Skin of body (tissue), 3 donors: ENCODE measurements at places on chromosomes 13 and 19. TPM values are rescaled to one million over a fixed set of nuclear protein-coding genes. Genes with fewer than 3 reads are reported as not detected.

GRCh38 chr13:29436291-29436690 lies 159.2 kb downstream of the SLC7A1 start:
- no peak for DNase-seq

DNA sequence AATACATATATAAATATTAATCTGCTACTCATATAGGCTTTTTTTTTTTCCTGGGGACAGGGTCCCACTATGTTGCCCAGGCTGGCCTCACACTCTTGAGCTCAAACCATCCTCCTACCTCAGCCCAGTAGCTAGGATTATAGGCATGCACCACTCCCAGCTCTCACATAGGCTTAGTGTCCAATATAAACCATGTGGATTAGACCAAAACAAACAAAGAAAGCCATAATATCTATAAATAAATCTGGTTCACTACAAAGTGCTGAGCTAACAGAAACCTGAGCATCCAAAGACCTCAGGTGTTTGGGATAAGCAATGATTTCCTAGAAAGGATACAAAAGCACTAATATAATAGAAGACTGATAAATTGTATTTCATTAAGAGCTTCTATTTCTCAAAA lies 26.0 kb downstream of the TBC1D4 start:
- no peak for DNase-seq

CYP4F3 gene
- 2.7 TPM for total RNA-seq

S1PR5 gene
- 6.6 TPM for total RNA-seq

DNA sequence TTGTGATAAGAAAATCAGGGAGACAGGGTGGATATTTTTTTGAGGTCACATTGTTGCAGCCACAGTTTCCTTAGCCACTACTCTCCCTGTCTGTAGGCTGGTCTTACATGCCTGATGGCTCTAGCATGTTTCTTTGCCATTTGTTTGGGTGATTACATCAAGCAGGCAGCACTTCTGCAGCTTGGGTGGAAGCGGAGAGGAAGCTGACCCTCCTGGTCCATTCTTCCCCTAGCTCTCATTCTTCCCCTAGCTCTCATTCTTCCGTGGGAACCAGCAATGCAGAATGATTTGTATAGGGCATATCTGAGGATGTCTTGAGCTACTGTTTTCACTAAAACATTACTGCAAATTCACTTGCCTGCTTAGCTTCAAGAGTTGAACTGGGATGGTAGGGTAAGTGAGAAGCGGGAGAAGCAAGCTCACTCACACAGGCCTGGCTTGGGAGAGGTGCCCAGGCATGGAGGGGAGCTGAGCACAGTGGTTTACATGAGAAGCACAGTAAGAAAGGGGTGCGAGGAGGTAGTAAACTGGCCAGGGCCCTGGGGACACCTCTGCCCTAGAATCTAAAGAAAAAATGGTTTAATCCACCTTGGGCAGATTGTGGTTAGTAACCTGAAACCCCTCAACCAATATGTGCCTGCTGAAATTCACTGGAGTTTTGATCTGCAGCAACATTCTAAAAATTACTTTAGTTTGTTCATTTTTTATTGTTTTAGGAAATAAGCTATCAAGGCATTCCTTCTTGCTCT lies 538.9 kb downstream of the RFC3 start:
- no peak for DNase-seq

- no peak for DNase-seq
These were observed 30.1 kb downstream of the RDH8 start for GRCh38 chr19:10043286-10043927.

DNA sequence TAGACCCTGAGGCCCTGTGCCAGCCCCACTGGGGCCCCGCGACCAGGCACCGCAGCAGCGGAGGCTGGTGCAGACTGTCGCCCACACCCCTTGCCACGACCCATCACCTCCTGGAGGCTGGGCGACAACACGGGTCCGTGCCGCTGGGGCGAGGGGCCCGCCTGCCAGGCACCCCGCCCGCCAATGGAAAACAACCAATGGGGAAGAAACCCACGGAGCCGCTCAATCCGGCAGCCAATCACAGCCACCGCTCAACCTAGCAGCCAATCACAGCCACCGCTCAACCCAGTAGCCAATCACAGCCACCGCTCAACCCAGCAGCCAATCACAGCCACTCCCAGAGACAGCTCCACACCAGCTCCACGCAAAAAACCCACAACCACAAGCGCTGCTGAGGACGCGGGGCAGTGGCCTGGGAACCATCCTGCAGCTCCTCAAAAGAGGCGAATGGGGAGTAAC lies 29.7 kb downstream of the GPX4 start:
- no peak for DNase-seq

CEBPA gene
- 70.0 TPM for total RNA-seq

- DNase-seq: no peak
These were observed 18.5 kb downstream of the POU2F2 start for GRCh38 chr19:42113641-42114348.

DNA sequence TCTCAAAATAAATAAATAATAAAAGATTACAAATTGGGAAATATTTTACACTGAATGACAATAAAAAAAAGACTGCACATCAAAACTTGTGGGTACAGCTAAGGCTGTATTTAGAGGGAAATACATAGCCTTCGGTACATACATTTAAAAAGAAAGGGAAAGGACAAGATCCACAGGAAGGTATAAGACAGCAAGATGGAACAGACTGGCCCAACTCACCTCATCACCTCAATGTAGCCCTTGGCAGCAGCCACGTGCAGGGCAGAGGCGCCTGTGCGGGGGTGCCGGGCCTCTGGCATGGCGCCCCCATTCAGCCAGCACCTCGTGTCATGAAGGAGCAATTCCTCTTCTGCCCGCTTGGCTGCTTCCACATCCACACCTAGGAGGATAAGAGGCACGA lies 14.2 kb downstream of the PPP1R12C start:
- no peak for DNase-seq

GRCh38 chr19:19160461-19161035 lies 9.5 kb downstream of the MEF2B start:
- DNase-seq: no peak

PNMA8A gene
- 17.3 TPM for total RNA-seq

FCAR gene
- total RNA-seq: 8.4 TPM

- DNase-seq: no peak
These were observed 83.1 kb upstream of the OXGR1 start for GRCh38 chr13:97077341-97077740.

DNA sequence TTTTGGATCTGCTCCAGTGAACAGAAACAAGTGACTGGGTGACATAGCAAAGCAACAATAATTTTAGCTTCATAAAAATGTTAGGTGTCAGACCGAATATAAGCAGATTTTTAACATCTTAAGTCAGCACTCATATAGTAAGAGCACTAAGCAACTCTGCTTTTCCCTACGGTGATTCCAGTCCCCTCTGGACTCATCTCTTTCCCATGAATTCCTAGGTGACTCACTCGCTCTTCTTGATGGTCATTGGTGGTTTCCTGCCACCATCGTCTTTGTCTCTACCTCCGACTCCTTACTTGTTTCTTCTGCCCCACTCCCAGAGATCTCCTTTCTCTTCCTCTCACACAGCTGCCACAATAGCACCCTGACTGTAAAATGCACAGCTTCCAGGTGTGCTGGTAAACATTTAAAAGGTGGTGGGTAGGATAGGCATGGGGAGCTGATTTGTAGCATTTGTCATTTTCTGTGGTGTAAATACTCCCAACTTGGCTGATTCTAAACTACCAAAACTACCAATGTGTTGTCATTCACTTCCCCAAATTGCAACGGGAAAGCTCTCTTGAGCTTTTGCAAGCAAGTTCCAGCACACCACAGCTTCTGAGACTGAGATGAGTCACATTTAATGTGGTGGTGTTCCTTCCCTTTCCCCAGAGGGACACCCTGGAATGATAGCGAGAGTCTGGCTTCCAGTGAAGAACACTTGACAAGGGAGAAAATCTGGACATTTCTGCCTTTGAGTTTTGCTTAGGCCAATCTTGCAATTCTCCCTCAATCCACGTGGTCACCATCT lies 42.8 kb upstream of the CLDN10 start:
- no peak for DNase-seq
